ENCODE measurements at places on chromosomes 2 and 18.

- DNase-seq = no peak
Observed at GRCh38 chr2:57882895-57883515, 163.6 kb upstream of the VRK2 start.

DNA sequence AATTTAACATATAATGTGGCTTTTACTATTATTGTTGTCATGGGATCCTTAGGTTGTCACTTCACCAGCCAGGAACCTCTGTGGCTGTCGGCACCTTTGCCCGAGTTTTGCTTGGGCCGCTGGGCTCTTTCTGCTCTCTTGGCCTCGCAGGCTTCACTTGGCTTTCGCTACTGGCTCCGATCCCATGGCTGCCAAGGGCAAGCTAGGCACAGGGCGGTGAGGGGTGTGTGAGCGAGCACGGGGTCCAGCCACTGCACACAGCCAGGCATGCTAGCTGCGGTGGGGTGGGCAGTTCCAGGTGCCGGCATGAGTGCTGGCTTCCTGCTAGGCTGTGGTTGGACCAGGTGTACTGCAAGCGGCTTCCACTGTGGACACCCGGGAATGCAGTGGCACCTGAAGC lies 23.4 kb upstream of the RAPGEF4 start:
- DNase-seq = no peak

- DNase-seq = no peak
Observed at GRCh38 chr2:79876430-79876829, 363.6 kb downstream of the CTNNA2 start.

DNA sequence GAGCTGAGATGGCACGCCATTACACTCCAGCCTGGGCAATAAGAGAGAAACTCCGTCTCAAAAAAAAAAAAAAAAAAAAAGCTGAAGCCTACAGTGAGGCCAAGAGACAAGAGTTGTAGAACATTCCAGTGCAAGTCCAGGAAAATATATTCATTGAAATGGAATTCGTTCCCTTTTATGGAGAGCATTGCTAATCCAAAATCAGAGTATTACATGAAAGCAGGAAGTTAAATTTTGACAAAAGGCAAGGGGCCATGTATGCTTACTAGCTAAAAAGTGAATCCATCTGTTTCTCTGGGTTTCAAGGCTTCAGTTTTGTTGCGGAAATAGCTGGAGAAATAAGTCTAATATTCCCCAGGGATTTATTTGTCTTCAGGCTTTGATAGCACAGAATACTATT lies 471.7 kb downstream of the THSD7B start:
- DNase-seq = no peak

DNA sequence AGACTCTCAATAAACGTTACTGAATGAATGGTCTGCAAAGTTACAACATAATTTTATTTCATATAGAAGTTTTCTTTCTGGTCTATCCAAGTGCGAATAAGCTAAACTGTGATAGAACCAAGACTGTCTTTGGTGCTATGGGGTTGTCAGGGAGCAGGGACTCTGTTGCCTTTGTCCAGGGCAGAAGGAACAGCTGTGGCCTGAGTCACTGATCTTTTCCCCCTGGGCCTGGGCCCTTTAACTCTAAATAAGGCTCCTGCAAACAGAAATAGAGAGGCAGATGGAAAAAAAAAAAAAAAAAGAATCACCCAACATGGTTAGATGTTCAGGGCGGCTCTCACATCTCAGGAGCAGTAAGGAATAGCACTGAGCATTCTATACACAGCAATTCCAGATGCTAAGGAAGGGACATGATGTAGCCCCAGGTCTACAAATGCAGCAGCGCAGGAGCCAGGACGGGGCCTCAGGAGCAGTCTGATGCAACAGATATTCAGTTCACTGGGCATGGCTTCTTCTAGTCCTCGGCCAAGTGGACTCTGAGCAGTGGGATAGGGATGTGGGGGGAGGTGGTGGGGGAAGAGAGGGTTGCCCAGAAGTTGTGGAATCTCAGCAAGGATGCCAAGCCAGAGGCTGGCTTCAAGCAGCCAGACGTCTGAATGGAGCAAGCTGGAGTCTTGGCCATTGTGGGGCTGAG lies 247.1 kb upstream of the SIX2 start:
- DNase-seq = no peak

- no peak for DNase-seq
Observed at GRCh38 chr2:230203110-230203676, 16.6 kb downstream of the SP110 start.

- no peak for DNase-seq
Observed at GRCh38 chr2:239584986-239585385, 184.2 kb upstream of the HDAC4 start.

GRCh38 chr2:105678346-105678745 lies 66.4 kb upstream of the NCK2 start:
- no peak for DNase-seq

DNA sequence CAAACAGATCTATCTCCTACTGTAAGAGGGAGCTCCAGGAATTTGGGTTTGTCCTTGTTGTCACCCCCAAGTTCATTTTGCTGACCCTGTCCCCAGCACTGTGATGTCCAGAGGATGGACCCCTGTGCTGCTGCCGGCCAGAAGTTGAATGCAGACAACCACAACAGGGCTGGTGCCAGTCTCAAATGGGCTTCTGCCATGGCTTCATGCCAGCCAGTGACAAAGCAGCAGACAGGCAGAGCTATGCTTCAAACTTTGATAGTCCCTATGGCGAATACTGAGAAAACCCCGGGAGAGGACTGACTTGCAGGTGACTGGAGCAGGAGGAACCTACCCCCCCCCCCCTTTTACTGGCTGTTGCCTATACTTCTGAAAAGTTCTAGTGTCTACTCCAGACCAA lies 3.2 kb downstream of the SMAD7 start:
- no peak for DNase-seq

GRCh38 chr2:174600349-174600748 lies 2.7 kb upstream of the WIPF1 start:
- no peak for DNase-seq

- DNase-seq = no peak
Observed at GRCh38 chr2:197266477-197266876, 44.1 kb downstream of the ANKRD44 start.

GRCh38 chr2:2993172-2993692 lies 384.4 kb downstream of the EIPR1 start:
- DNase-seq = no peak

GRCh38 chr2:173199294-173199693 lies 123.6 kb downstream of the MAP3K20 start:
- DNase-seq = no peak

DNA sequence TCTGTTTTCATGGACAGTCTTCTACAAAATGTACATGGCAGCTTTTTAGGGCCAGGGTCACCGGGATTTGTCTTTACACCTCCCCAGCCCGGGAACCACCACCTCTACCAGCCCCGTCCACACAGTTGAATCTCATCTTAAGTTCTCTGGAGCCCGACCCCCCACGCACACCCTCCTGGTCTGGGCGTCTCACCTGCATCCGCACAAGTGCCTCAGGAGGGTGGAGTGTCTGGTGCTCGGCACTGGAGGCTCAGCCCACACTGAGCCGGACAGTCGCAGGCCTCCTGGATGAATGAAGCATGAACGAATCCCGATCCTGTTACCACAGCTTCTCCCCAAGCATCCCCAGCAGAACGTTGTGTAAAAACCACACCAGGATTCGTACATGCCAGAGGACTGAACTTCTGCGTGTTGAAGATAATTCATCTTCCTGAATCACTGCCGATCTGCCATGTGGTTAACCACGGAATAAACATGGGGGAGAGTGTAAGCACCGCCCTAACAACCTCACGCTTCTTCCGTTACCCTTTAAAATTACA lies 162.0 kb downstream of the RTP5 start:
- DNase-seq = no peak

DNA sequence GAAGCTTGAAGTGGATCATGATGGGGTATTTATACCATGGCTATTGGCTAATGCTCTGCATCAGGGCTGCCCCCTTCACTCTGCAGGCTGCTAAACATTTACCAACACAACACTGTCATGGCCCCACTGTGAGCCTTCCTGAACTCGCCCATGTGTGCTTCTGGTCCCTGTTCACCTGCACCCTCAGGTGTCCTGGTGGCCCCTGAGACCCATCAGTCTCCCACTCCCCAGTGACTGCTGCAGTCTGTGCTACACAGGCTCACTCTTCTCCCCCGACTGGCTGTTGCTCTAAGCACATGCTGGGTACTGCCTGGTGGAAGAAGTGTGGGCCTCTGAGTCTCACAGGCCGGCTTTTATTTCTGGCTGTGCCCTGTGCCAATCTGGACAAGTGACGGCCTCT lies 183.0 kb upstream of the HS6ST1 start:
- no peak for DNase-seq

DNA sequence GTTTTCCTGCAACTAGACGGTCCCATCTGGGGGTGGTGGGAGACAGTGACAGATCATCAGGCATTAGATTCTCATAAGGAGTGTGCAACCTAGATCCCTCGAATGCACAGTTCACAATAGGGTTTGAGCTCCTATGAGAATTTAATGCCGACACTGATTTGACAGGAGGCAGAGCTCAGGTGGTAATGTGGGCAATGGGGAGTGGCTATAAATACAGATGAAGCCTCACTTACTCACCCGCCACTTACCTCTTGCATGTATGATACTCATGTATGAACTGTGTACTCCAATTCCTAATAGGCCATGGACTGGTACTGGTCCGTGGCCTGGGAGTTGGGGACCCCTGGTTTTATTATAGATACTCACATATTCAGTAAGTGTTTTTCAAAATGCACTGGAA lies 122.4 kb upstream of the SIX3 start:
- no peak for DNase-seq

DNA sequence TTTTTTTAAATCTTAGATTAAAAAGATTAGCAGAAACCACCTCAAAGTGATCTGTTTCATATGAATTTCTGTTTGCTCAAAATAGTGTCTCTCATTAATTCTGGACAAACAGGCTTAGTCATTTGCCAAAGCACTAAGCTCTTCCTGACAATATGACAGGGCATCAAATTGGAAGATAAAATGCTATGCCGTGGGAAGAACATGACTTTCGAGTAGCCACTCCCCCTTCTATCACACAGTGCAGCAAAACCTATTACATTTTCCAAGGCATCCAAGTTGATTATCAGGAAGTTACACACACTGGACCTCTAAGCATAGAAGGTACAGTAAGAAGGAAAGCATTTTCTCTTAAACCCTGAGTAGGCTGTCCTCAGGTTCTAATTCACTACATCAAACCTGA lies 89.5 kb downstream of the STK39 start:
- DNase-seq = no peak

- DNase-seq = no peak
Observed at GRCh38 chr18:77124452-77124922, 8.1 kb downstream of the MBP start.

DNA sequence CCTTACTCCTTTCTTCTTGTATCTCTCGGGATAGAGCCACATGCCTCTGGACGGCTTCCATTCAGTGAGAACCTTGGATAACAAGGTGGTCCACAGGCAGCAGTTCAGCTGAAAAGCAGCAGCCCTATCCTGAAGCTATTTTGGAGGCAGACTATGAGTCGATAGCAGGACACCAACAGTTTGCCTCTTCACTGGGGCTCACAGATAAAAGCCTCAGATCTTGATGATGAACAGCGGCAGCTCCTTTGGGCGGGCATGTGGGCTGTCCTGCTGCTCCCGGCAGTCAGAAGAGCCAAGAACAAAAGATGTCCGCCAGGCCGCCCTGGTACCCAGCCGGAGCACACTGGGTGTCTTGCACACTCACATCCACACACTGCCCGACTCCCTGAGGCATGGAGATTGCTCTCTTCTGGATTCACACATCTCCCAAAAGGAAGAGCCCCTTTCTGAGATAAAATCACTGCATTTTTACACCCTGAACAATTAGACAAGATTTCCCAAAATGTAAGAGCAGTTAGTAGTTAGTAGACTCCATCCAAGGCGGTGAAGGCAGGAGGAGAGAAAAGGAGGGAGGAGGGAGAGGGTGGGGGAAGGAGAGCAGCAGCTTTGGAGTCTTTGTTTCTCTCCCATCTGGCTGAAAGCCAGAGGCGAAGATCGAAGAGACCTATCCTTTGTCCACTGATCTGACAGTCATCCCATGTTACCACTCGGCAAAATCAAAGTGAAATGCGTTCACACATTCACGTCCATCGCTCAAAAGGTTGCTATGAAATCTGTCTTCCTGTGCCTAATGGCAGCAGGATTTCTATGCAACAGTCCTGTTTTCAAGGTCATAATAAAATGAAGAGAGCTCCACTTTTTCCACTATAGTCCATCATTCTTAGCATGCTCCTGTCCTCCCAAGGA lies 90.1 kb upstream of the KLF7 start:
- DNase-seq = no peak

DNA sequence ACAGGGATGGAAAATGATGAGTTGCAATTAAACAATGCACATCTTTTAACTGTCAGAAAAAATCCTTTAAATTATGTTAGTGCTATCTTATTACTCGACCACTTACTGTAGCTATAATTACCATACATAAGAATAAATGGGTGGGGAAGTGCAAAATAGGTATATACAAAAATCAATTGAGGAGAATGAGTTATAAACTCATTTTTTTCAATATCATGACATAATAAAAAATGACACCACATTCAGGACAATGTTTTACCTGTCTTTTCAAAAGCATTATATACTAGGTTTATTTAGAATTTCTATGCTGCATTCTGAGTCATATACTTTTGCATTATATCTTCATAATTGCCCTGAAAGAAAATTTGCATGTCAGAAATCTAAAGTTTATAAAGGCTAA lies 1533.6 kb downstream of the LRP1B start:
- no peak for DNase-seq

- DNase-seq = no peak
Observed at GRCh38 chr2:237752761-237753165, 45.8 kb upstream of the RBM44 start.

GRCh38 chr2:149648282-149649030 lies 60.9 kb upstream of the MMADHC start:
- DNase-seq = peak; percentile 78
